Lower lobe of right lung (tissue), 2 donors: ENCODE measurements at places on chromosomes 6 and 20. TPM values are rescaled to one million over a fixed set of nuclear protein-coding genes. Genes with fewer than 3 reads are reported as not detected.

Gene MOXD1
- total RNA-seq, result 13.4 TPM

DNA sequence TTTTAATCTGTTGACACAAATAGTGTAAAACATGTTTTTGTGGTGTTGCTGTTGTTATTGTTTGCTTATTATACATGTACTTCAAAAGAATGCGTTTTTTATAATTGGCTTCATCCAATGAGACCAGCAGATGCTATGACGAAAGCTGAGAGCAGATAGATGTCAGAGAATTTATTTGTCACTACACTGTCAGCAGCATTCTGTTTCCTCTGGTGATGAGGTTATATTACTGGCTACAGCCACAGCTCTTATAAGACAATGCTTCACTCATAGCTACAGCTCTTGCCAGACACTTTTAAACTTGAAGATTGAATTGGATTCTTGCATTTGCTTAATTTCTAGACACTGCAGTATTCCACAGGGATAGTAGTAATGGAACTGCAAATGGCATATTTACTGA is 860.5 kb downstream of the TBC1D32 start:
- no peak for DNase-seq

DNA sequence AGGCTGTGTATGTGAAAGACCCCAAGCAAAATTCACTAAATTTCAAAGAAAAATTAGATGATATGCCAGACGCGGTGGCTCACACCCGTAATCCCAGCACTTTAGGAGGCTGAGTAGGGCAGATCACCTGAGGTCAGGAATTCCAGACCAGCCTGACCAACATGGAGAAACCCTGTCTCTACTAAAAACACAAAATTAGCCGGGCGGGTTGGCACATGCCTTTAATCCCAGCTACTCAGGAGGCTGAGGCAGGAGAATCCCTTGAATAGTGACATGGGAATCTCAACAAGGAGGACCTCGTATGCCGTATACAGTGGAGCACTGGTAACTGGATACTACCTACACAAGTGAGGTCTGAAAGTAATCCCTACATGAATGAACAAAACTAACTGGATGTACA is 92.7 kb upstream of the JARID2 start:
- DNase-seq, result no peak

- no peak for DNase-seq
Observed at GRCh38 chr6:38099221-38099620, 279.7 kb downstream of the ZFAND3 start.

DNA sequence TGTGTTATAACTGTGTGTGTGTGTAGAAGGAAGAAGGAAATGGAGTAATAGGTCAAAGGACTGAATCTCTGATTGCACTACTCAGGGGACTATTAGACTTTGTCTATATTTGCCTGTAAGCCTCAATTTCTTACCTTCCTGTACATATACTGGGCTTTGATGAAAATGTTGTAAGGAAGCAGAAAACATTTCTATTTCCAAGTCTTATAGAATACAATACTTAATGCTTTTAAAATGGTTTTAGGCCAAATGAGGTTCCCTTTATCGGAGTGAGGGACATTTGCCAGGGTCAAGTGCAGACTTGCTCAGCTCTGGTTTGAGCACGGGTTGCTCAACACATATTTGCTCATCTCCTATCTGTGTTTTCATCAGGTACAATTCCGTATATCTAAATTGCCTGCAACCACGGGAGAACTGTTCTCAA is 28.3 kb downstream of the MEP1A start:
- no peak for DNase-seq
